ENCODE measurements at places on chromosomes 7 and 10.

- no peak for DNase-seq
Measured at GRCh38 chr7:119562839-119563238, 710.1 kb upstream of the KCND2 start.

DNA sequence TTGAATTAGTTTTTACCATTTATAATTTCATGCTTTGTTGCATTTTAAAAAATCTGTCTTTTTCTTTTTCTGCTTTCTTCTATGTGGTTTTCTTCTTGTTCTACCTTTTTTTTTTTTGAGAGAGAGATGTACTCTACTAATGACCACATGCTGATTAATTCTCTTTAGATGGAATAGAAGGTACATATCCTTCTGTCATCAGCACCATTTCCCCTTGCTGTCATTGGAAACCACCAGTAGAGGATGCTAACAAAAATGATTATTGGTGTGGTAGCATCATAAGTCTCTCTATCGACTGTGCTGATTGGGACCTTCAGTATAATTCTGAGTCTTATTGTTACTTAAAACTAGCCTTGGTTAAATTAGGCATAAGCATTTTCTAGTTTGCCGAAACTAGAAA, 3.6 kb downstream of the ZEB1 start:
- DNase-seq = no peak

DNA sequence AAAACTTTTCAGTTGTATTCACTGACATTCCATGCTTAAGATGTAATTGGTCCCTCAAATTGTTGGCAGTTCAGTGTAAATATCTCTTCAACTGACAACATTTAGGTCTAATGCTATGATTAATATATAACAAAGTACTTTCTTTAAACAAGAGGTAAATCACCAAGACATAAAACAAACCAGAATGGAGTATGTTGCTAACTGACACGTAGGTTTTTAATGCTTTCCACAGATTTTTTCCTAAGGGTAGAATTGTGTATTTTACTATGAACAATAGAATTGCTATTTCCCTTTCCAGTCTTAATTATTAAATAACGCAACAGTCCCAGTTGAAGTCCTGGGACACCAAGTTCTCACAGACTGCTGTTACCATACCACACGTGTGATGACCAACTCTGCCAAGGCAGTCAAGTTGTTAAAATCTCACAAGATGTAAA, 4.1 kb downstream of the JCAD start:
- DNase-seq = no peak

DNA sequence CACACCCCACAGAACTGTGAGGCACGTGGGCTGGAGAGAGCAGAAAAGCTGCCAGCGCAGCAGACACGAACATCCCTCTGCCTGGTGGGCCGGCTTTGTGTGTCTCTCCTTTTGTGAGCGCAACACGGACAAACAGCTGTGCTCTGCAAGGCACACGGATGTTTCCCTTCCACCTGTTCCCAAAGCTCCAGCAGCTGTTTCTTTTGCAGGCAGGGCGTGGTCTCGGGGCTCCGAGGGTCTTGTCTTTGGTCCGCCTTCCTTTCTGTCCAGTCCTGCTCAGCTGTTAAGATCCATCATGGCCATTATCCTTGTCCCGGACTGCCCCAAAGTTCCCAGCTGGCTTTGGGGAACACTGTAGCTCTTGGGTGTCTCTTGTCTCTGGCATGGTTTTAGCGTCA, 32.7 kb upstream of the SH2B2 start:
- DNase-seq = no peak

DNA sequence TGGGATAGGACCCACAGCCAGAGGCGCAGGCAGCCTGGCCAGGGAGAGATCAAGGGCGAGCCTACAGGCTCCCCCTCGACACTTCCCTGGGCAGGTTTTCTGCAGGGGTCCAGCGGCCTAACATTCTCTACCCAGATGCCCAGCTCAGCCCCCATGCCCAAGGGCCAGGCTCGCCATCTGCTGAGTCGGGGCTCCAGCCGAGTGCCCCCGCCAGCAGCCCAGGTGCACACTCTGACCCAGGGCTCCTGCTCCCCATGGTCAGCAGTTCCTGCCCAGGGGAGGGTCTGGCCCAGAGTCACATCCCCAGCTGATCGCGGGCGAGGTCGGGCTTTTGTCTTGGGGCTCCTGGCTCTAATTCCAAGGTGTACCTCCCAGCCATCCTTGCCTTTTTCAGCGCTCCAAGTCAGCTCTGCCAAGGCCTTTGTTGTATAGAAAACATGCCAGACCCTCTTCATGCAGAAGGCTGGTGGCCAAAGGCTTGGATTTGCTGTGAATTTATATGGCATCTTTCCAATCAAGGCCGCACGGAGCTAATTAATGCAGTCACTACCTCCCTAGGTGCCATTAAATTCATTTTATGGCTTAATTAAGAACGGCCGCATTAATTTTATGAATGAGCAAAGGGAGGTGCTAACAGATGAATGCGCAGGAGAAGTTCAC, 120.6 kb downstream of the LRRC18 start:
- DNase-seq = no peak

DNA sequence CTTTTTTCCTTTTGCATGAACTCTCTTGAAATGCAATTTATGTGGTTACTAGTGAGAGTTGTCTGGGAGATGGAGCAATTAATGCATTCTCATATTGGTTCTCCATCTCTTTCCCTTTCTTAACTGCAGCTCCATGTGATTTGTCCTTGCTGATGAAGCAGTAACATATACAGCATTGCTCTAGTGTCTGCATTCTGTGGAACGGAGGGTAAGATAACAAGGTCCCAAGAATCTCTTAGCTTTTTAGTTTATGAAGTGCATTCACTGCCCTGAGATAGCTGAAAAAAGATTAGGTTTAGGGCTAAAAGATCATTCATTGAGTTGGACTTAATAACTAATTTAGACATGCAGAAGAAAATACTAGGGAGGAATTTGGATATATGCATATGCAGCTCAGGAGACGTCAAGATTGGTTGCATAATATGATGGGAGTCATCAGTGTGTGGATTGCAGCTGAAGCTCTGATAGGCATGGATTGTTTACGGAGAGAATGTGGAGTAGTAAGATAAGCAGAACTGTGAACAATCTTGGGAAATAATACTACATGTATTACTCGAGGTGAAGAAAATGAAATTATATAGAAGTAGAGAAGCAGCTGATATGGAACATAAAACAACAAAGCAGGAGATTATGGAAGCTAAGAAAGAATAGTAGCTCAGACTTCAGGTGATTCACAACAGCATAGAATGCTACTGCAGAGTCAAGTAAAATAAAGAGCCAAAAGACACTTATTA, 404.7 kb downstream of the ARL4A start:
- DNase-seq = no peak

DNA sequence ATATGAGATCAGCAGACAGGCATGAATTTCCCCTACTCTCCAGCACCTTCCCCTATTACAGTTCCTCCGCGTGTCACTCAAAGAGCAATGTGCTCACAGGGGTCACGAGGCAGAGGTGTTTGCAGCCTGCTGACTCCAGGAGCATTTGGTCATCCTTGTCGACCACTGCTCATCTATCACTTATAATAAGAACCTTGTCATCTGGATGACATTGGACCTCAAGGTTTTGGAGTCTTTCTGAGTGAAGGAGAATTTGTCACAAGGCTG, 32.9 kb upstream of the PLPP4 start:
- no peak for DNase-seq

Measured in anterior cingulate cortex (tissue), 58 donors.